ENCODE measurements at places on chromosomes 3 and 15.
A peak's percentile ranks its signal among the peaks of the same experiment; 100 is the strongest.

- no peak for DNase-seq
Observed at GRCh38 chr3:59284926-59285325, 235.1 kb upstream of the CFAP20DC start.

DNA sequence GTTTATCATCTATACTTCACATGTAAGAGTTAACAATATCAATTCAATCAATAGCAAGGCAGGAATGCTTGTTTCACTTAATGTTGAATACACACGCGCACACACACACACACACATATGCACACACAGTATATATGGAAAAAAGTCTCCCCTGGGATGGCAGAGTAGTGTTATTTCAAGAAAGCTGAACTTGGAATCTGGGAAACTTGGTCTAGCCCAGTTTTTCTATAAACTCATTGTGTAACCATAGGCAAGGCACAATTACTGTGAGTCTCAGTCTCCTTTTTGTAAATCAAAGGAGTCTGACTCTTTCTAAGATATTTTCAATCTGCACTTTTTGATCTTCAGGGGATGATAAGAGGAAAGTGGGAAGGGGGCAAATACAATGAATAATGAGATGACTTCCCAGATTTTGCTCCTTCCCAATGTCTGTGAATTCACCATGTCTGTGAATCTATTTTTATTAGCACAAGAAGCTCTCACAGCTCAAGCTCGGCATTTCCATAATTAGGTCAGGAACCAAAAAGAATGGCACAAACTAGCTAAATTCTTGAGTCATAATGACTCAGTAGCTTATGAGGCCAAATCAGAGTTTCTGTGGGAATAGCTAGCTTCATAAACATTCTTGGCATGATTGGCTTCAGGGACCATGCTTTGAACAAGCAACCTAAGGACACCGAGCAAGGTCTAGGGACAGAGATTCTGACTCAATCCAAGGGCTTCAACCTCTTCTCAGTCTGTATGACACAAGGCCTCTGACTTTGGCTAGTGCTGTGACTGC is 227.4 kb upstream of the DCBLD2 start:
- peak; percentile 98 for DNase-seq

DNA sequence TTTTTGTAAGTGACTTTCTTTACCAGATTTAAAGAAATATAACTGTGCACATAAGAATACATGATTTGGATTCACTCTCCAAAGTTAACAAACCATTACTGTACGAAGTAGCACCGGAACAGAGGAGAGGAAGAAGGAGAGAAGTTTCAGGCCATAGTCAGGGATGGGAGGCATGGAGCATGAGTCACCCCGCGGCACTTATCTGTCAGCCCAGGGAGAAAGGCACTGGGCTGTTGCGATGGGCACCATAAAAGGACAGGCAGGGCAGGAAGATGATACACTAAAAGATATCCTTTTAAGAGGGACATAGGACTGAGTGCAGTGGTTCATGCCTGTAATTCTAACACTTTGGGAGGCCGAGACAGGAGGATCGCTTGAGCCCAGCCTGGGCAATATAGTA is 37.0 kb downstream of the TTC23 start:
- peak; percentile 26 for DNase-seq

DNA sequence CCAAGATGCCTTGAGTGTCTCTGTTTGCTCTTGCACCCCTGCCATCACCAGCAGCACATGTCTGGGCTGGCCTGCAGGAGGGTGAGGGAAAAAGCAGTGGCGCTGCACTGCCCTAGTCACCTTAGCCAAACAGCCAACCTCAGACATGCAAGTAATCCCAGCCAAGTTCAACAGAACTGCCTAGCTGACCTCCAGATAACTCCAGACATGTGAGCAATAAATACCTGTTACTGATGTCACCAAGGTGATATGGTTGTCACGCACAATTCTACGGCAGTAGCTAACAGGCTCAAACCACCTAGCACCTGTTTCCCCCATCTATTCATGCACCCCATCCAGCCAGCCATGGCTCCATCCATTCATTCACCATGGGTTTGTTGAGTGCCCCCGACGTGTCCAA is 99.9 kb downstream of the SRGAP3 start:
- DNase-seq, result no peak

- DNase-seq, result peak; percentile 10
Observed at GRCh38 chr15:50224606-50225005, 40.9 kb downstream of the HDC start.

DNA sequence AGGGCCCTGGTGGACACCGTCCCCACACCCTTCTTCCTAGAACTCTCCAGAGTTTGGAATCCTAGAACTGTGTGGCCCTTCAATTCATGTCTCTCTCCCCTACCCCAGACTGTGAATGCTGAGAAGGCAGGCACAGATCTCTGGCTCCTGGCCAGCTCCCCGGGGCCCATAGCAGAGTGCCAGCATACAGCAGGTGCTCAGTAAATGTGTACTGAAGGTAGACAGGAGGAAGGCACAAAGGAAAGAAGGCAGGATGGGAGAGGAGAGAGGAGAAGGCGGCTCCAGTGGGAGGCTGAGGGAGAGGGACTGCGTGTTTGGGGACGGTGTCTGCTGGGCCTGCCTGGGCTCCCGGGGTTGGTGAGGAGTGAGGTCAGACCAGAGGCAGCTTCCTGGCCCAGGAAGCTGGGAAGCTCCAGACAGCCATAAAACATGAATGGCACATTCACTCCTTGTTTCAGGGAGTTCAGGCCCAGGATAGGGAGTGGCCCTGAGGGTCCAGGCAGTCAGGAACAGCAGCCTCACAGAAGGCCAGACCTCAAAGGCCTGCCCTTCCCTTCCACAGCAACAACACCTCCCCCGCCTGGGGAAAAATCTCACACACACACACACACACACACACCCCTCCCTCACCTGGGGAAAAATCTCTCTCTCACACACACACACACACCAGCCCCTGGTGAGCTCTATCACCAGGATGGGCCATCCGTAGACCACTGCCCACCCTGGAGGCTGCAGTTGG is 137.1 kb upstream of the PRR20G start:
- no peak for DNase-seq

GRCh38 chr3:183581496-183582155 is 26.1 kb upstream of the KLHL6 start:
- DNase-seq, result no peak

- no peak for DNase-seq
Observed at GRCh38 chr3:177035676-177036075, 161.6 kb downstream of the TBL1XR1 start.

GRCh38 chr15:68303560-68304436 is 26.3 kb downstream of the FEM1B start:
- no peak for DNase-seq

- DNase-seq, result peak; percentile 43
Observed at GRCh38 chr3:51637941-51638471, 33.0 kb upstream of the TEX264 start.

GRCh38 chr3:165434516-165434915 is 238.3 kb upstream of the SLITRK3 start:
- peak; percentile 37 for DNase-seq

DNA sequence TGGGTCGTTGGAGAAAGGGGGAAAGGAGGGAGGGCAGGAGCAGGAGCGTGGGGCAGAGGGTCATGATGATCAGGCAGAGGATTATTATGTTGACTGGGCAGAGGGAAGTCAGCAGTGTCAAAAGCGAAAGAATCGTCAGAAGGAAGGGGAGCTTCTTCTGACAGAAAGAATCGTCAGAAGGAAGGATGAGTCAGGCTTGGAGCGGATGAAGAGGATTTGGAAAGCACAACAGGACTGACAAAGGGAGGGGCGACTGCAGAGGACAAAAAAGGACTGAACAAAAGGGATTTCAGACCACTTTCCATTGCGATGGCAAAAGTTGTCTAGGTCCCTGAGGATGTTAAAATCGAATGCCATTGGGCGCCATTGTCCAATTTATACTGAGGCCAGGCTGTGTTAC is 1053.5 kb downstream of the SI start:
- DNase-seq, result no peak

DNA sequence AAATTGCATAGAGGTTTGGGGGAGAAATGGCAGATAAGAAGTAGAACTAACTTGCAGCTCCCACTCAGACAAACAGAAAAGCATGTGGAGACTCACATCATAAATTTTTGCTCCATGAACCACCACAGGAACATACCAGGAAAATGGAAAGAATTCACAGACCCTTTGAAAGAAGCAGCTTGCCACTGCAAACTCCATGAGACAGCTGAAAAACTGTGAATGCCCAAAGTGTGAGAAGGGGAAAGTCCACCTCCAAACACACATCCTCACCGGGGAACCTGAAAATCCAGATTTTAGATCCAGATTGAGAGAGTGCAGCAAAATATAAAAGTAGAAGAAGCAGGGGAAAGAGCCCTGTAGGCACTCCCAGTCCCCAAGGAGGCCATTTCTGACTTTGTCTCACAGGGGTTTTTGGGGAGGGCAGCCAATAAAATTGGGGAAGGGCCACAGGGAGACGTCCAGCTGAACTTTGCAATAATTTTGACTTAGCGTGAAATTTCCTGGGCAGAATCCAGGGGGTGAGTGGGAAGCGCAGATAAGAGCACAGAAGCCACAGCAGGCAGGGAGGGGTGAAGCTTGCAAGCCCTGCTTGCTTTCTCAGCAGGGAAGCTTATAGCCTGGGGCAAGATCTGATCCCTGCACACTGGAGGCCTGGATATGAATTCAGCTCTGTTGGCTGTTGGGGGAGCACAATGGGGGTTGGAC is 183.4 kb upstream of the UBE2E2 start:
- DNase-seq, result no peak

DNA sequence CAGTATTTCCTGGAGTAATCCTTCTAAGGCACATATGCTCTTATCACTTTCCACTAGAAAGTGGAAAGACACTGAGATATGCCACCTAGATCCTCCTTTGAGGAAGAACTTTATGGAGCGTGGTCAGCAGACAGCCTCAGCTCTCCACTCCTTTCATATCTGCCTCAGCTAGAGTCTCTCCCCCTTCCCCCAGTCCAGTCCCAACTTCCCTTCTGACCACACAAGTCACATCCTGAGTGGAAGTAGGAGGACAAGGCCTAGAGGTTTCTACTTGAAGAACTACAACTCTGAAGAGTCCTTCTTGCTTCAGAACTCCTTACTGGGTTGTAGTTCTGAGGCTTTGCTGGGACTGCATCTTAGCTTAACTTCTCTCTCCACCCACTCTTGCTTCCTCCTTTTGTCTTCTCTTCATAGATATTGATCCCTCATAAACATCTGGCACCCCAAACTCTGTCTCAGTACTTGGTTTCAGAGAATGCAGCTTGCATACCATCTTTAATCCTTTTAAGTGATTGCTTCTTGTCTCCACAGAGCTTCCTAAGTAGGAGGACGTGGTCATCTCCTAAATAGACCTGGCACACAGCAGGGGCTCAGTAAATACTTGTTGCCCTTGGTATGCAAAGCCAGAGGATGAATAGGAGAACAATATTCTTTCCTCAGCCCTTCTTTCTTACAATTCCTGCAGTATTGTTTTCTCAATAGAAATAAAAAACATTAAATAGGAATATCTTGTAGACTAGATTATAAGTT is 109.6 kb downstream of the OXSM start:
- no peak for DNase-seq

DNA sequence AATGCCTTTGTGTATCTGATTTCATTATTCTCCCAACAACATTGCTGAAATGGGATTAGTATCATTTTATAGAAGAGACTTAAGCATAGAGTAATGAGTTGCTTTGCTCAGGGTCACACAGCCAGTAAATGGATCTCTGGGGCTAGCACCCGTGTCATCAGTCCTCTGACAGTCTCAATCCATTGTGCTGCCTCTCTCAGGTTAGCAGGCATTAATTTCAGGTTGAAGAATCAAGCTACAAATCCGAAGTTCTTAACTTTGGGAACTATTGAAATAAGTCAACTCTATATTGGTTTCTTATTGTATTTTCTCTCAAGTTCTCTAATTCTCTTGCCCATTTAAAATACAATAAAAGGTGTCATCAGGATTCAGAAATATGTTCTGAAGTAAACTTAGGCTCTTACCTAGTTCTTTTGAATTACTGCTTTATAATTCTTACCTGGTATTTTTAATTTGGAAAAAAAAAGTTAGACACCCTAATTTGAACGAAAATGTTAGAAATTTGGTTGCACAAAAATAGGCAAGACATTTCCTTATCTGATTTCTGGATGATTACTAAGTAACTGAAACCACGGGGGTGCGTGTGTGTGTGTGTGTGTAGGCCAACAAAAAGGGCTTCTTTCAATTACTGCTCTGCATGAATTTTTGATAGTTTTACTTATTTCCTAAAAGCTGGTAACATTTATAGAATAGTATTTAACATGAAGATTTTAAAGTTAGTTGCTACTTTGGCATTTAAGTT is 189.8 kb downstream of the MBNL1 start:
- DNase-seq, result peak; percentile 36

DNA sequence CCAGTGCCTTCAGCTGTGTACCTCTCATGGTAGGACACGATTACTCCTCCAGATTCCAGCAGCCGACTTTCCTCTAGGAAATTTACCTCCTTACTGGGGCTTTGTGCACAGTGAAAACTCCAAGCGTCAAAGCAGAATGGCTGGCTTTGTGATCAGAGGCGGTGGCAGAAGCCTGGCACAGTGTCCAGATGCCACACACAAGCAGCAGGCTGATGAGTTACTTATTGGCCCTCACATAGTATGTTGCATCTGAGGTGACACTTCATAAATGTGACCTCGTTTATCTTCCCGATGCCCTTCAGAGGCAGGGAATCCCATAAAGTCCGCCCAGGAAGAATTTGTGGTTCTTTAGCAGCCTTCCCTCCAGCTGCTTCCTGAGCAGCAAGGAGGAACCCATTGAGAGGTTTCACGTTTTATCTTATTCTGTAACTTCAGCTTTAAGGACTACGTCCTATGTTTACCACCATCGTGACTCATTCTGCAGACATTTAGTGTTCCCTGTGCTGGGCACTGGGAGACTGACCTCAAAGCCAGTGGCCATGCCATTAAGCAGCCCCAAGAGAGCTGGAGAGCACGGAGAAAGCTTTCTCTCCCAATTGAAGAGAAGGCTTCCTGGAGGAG is 107.1 kb upstream of the C15orf61 start:
- peak; percentile 23 for DNase-seq

DNA sequence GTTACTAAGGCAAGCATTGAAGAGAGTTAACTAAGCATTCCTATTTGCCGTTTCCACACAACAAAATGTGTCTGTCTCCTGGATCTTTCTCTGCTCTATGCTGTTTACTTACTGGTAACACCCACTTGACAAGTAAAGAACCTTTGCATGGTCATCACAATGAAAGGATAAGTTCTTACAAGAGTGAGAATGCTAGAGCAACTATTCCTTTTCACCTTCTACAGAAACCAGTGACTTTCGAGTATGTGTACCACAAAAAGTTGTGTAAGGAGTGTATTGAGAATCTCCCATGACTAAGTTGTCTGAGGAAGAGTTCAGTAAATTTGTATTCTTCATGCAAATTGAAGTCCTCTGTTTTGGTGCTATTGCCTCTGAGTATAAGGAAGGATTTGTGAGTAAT is 10.8 kb downstream of the TIPARP start:
- DNase-seq, result peak; percentile 54

GRCh38 chr3:119891944-119892721 is 110.2 kb downstream of the NR1I2 start:
- peak; percentile 71 for DNase-seq

DNA sequence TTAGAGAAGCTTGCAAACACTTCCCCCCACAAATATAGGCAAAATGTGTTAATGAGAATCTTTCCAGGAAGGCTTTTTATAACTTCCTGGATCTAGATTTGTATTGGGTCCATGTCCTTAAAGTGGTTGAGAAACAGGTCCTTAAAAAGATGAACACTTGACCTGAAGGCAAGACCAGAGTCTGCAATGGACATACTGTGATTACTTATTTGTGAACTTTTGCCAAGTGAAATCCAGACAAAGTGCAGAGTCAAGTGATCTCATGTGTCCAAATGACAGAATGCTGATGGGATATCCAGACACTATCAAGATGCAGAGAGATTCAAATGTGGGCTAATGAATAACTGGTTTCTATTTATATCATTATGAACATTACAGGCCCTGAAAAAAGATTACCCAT is 43.8 kb downstream of the FRMD4B start:
- no peak for DNase-seq
